ENCODE measurements at places on chromosomes 2 and 18.

- H3K4me1 ChIP-seq = peaks cover 17% of the 10 kb centered on the region
- DNase-seq = no peak
- H3K4me3 ChIP-seq = no peak overlapping the region
- no peak overlapping the region for H3K27ac ChIP-seq
- peaks cover 4% of the 10 kb centered on the region for H3K27me3 ChIP-seq
These were observed 246.8 kb upstream of the TNP1 start for GRCh38 chr2:217106650-217107014.

DNA sequence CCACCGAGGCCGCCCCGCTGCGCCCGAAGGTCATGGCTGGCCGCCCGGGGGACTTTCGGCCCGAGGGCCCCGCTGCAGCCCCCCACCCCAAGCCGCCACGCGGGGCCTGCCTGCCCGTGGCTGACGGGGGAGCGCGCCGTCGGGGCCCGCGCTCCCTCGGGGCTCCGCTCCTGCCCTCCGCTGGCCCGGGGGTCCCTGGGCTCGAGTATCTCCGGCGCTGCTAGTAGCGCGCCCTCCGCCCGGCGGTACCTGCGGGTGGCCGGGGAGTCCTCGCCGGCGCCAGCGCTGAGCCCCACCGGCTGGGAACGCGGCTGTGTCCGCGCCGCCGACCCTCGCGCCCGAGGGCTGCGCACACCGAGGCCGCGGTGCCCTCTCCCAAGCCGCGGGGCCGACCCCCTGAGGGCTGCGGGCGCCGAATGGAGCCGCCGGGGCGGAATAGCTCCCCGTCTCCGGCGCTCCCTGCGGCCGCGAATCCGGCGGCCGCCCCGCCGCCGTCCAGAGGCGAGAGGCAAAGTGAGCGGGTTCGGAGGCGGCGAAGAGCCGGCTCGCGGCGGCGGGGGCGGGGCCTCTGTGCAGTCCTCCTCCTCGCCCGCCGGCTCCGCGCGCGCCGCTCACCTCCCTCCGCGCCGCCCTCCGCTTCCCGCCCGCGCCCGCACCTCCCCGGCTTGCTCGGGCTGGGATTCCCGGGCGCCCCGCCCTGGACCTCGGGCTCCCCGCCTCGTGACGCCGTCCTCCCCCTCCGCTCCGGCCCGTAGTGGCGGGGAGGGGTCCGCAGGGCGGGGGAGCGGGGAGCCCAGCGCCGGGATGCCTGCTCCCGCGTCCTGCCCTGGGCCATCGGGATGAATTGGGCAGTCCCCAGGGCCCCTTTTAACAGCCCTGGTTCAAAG, at the start of gene KCNG3:
TSS of gene KCNG3 (minus strand) at position 515 of the 887 bp plus-strand sequence. CDS start at position 34, 481 bp downstream.
- H3K36me3 ChIP-seq = no peaks in the 10 kb centered on the region
- H3K27me3 ChIP-seq = peaks cover 48% of the 10 kb centered on the region
- H3K27ac ChIP-seq = peak within 1 kb of the TSS; percentile 11
- peak; percentile 76 for DNase-seq

GRCh38 chr2:120541553-120541932, 194.1 kb upstream of the GLI2 start:
- H3K4me1 ChIP-seq = no peaks in the 10 kb centered on the region
- no peak for DNase-seq
- H3K4me3 ChIP-seq = no peak overlapping the region
- no peaks in the 10 kb centered on the region for H3K36me3 ChIP-seq

GRCh38 chr18:69282371-69282770, 118.3 kb upstream of the DOK6 start:
- no peaks in the 10 kb centered on the region for H3K4me1 ChIP-seq
- DNase-seq = no peak
- H3K27me3 ChIP-seq = no peaks in the 10 kb centered on the region
- no peak overlapping the region for H3K4me3 ChIP-seq

DNA sequence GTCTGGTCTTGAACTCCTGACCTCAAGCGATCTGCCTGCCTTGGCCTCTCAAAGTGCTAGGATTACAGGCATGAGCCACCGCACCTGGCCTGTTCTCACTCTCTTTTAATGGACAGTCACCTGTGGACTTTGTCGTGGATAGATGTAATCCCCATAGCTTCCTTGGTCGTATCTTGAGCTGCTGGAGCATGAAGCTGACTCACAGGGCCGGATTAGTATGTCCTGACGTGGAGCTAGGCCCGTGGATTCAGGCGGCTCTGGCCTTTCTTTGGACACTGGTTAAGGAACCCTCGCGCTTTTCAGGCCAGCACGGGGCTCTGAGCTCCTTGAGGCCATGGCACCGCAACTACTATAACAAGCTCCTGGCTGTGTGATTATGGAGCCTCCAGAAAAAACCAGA, 27.5 kb upstream of the GBX2 start:
- no peak for DNase-seq
- H3K4me1 ChIP-seq = no peaks in the 10 kb centered on the region
- H3K36me3 ChIP-seq = no peaks in the 10 kb centered on the region
- no peak overlapping the region for H3K27ac ChIP-seq
- H3K27me3 ChIP-seq = no peaks in the 10 kb centered on the region

DNA sequence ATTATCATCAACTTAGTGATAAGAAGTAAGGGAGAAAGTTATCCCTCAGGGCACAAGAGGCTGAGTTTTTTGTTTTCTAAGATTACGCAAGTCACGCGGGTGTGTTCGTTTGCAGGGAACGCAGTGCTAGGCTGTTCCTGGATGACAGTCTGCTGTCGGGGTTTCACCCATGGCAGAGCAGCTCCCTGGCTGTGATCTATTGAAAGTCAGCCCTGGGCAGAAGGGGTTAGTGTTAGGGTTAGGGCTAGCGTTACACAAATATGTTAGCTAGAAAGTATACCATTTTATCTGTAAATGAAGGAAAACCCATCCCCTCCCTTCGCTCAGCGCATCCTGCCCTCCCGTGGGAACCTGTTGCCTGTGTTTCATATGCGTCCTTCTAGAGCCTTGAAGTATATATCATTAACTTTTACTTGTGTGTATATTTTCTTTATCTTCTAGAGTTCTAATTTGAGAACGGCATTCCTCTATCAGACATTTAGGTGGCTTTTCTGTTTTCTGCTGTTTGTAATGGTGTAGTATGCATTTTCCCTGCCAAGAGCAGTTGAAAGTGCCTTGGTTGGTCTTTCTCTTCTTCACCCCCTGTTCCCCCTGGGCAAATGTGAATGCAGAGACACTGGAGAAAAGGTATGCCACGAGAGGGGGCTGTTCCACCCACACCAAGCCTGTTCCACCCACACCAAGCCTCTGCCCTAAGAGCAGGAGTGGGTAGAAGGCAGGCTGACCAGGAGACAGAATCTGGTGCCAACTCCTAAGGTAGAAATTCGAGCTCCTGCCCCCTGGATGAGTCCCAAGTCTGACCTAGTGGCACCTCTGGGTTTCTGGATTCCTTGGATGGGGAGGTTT, 47.0 kb downstream of the ARMC9 start:
- H3K4me1 ChIP-seq = no peaks in the 10 kb centered on the region
- H3K27me3 ChIP-seq = peaks cover 4% of the 10 kb centered on the region
- DNase-seq = no peak
- no peak overlapping the region for H3K27ac ChIP-seq

DNA sequence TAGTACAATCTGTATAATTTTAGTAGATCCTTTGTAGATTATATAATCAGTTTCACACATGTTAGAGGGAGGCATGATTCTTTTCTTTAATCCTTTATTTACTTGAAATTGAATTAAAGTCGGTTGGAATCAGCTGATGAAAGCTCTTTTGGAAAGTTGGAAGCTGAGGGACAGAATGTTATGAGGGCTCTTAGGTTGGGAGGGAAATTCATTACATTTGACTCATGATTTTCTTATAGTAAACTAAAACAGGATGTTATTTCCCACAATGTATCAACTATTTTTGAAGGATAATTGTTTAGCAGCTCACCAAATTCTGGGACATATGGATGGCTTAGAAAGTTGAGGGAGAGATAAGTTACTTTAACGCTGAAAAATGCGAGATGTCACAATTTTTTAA, 52.7 kb upstream of the TMEFF2 start:
- H3K36me3 ChIP-seq = no peaks in the 10 kb centered on the region
- DNase-seq = no peak
- H3K27me3 ChIP-seq = no peaks in the 10 kb centered on the region
- H3K27ac ChIP-seq = no peak overlapping the region
- no peaks in the 10 kb centered on the region for H3K4me1 ChIP-seq

GRCh38 chr2:190533968-190534309, 583 bp downstream of the NEMP2 start:
- H3K4me1 ChIP-seq = peaks cover 61% of the 10 kb centered on the region
- peak overlapping the region; percentile 100 for H3K27ac ChIP-seq
- peak overlapping the region; percentile 95 for H3K4me3 ChIP-seq
- peak; percentile 76 for DNase-seq
- no peaks in the 10 kb centered on the region for H3K27me3 ChIP-seq
- peaks cover 31% of the 10 kb centered on the region for H3K36me3 ChIP-seq

DNA sequence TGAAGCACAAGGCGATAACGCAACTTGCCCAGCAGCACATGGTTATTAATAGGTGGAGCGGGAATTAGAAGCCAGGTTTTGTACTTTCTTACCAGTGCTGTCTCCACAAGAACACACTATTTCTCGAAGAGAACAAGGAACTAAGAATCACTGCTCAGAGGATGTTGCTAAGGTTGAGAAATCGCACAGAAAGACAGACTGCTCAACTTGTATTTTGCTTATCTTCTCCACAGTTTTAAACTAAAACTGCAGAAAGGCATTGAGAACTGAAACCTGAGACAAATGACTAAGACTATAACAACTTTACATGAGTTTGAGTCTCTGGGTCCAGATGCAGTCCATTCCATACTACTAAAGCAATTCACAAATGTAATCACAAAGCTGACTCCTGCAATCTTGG, 6.2 kb downstream of the PRKD3 start:
- H3K4me3 ChIP-seq = no peak overlapping the region
- H3K4me1 ChIP-seq = peaks cover 23% of the 10 kb centered on the region
- H3K27me3 ChIP-seq = peaks cover 3% of the 10 kb centered on the region
- no peak overlapping the region for H3K27ac ChIP-seq
- no peak for DNase-seq
- peaks cover 6% of the 10 kb centered on the region for H3K36me3 ChIP-seq

GRCh38 chr2:133158024-133158423, 410.2 kb downstream of the NCKAP5 start:
- DNase-seq = no peak
- no peak overlapping the region for H3K4me3 ChIP-seq
- no peaks in the 10 kb centered on the region for H3K4me1 ChIP-seq
- H3K27me3 ChIP-seq = no peaks in the 10 kb centered on the region
- no peak overlapping the region for H3K27ac ChIP-seq

DNA sequence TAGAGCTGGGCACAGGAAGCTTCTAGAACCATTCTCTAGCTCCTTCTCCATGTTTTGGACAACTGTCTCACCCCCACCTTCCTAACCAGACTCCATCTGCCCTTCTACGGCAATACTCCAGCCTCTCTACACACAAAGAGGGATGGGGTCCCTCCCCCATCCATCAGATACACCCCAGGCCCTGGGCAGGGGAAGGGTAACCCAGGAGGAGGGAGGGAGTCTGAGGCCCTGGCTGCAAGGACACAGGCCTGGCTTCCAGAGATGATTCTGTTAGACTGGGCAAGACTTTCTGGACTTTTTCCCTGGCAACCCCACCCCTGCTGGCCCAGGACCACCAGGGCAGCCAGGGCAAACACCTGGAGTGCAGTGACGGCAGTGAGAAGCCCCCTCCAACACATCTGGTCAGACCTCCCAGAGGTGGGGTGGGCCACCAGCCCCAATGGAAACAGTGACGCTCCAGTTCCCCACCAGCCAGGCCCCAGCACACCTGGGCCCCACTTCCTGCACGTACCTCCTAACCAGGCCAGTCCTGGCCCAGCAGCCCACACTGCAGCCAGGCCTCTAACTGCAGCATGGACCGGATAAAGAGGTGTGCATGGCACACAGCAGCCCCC, 6.5 kb downstream of the CYP26B1 start:
- H3K4me1 ChIP-seq = peaks cover 10% of the 10 kb centered on the region
- H3K4me3 ChIP-seq = no peak overlapping the region
- peaks cover 57% of the 10 kb centered on the region for H3K27me3 ChIP-seq
- no peaks in the 10 kb centered on the region for H3K36me3 ChIP-seq

- no peak for DNase-seq
- no peak overlapping the region for H3K4me3 ChIP-seq
These were observed 17.6 kb upstream of the AGFG1 start for GRCh38 chr2:227454323-227454860.

DNA sequence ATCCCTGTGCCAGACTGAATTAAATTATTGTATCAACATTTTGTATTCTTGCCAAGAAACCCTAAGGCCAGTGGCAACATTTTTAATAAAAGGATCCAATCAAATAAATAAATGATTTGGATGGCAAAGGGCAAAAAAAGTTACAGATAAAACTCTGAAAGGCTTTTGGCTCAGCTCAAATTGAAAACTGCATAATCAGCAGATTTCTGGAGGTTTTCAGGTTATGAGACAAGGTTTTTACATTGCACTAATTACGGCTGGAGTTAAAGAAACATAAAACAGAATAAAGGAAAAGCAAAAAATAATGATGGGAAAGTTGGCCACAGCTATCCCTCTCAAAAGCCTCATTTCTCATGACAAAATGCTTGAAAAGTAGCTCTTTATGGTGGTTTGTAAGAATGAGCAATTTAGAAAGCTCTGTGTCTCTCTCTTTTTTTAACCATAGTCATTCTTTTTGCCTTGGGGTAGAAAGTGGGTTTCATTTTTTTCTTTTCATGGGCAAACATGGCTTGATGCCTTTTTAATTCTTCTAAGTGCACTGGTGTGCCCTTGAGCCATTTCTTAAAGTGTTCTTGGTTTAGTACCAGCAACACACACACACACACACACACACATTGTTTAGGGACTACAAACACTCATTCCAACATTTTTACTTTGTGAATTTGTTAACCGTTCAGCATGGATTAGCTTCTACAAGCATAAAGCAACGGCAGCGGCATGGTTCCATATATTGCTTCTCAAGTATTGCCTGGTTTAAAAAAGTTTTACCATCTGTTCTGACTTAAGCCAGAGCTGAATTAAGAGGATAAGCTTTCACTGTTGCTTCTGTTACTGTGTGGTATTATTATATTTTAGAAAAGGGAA, 747.1 kb upstream of the FSHR start:
- H3K27ac ChIP-seq = no peak overlapping the region
- H3K4me3 ChIP-seq = no peak overlapping the region
- DNase-seq = no peak

DNA sequence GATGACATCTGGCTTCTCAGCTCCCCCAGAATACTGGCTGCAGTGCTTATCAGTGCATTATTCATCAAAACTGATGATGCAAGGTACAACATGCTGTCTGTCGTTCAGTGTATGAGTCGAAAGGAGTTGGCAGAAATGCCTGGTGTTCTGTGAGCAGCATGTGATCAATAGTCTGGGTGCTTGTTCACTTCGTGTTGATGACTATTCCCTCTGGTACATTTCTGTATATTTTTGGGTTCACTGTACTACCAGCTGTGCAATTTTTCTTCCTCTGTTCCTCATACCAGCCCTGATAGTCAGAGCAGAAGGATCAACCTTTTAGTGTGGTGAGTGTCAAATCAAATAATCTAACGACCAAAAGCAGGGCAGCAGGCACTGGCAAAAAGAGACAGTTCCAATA, 59.0 kb upstream of the KLHL14 start:
- DNase-seq = no peak
- H3K4me3 ChIP-seq = no peak overlapping the region
- no peak overlapping the region for H3K27ac ChIP-seq
- no peaks in the 10 kb centered on the region for H3K4me1 ChIP-seq

- peaks cover 16% of the 10 kb centered on the region for H3K4me1 ChIP-seq
- no peak overlapping the region for H3K4me3 ChIP-seq
- no peak overlapping the region for H3K27ac ChIP-seq
These were observed 7.7 kb downstream of the IGFBP5 start for GRCh38 chr2:216687646-216688045.

- peaks cover 56% of the 10 kb centered on the region for H3K4me1 ChIP-seq
- no peaks in the 10 kb centered on the region for H3K27me3 ChIP-seq
- peaks cover 48% of the 10 kb centered on the region for H3K36me3 ChIP-seq
- H3K4me3 ChIP-seq = no peak overlapping the region
These were observed 26.2 kb downstream of the MGAT4A start for GRCh38 chr2:98704499-98705332.

All from activated naive CD4-positive, alpha-beta T cell treated with anti-CD3 and anti-CD28 coated beads, Interleukin-2, amount 10 ng/mL, durations not matched to agents 7 days and 5 days (primary cell).